ENCODE measurements at places on chromosomes 13 and 19.

DNA sequence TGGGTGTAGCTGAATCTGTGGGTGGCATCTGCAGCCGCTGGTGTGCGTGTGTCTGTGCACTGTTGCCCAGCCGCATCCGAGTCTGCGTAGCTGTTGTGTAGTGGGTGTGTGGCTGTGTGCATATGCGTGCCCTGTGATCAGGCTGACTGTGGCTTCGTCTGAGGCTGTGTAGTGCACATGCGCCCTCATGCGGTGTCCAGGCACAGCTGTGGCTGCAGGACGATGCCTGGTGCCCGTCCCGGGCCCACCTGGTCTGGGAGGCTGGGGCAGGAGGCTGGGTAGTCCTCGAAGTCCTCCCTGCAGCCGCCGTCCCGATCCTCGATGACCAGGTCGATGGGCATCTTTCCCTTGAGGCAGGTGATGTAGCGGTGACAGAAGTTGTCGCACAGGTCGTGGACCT, 4.9 kb downstream of the MEIS3 start:
- no peak for DNase-seq

- DNase-seq: no peak
Measured at GRCh38 chr13:42215578-42216421, 56.2 kb upstream of the AKAP11 start.

GRCh38 chr13:28358708-28359107, 136.2 kb downstream of the FLT1 start:
- no peak for DNase-seq

- no peak for DNase-seq
Measured at GRCh38 chr13:86085890-86086289, 286.7 kb upstream of the SLITRK6 start.

DNA sequence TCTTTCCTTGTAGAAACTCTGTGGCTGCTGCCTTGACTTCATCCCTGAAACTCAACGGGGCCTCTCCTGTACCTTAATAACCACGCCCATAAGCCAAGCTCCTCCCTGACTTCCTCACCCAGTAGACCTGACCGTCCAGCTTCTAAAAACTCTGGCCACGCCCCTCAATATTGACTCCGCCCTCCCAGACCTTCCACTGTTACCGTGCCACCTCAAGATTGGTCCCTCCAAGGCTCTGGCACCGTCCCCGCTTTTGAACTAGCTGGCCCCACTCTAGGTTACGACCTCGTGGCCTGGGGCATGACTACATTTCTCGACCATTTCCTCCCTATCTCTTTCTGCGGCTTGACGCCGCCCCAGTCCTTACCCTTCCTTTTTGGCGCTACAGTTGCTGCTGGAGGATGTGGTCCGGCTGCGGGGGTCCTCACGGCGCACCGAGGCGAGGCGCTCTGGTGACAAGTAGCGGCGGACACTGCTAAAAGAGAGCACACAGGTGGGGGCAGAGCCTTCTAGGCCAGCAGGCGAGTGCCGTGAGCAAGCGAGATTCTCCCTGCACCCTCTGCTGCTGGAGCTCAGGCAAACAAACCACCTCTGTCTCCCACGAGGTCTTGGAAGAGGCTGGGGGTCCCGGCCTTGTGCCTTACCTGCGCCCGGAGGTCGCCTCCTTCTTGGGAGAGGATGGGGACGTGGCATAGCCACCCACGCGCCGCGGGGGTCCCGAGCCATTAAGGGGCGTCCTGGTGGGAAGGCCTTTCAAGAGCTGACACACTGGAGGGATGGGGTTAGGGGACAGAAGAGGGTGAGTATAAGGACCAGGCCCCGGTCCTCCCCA, 2.3 kb upstream of the EML2 start:
- peak; percentile 65 for DNase-seq

GRCh38 chr13:109110159-109110558, 480.7 kb downstream of the MYO16 start:
- DNase-seq: no peak

DNA sequence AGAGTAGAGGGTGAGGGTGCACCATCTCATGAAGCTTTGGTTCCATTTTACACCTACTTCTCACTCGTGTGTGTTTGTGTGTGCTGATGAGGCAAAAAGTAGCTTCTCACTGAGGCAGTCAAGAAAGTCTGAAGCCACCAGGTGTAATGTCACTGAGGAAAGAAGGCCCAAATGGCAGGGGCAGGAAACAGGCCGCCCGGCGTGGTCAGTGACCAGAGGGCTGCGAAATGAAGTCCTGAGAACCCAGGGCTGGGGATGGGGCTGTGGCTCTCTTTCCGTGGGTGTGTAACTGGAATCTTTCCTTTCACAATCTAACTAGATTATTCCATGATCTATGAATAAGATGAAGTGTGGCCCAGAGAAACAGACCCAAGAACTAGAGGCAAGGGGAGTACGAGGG, 25.5 kb upstream of the TFDP1 start:
- DNase-seq: peak; percentile 35

DNA sequence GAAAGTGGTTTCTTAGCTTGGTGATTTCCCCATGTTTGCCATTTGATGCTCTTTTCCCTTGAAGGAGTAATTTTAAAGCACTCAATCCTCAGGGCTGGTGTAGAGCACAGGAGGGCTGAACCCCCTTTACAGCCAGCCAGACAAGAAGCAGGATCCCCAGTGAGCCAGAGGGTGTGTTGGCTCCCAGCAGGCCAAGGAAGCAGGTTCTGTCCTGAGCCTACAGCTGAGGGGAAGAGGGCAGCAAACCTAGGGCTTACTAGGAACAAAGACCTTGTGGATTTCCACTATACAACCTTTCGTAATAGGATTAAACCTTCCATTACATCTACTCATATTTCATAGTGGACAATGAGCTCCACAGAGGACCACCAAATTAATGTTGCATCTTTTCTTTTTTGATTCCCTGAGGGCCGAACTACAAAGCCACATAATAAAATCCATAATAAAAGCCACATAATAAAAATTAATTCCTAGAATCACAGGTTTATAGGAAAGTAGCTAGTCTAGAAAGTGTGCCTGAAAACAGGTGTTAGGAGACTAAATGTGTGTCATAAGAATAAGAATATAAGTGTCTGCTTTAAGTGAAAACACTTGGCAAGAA, 300.2 kb downstream of the DCLK1 start:
- no peak for DNase-seq

DNA sequence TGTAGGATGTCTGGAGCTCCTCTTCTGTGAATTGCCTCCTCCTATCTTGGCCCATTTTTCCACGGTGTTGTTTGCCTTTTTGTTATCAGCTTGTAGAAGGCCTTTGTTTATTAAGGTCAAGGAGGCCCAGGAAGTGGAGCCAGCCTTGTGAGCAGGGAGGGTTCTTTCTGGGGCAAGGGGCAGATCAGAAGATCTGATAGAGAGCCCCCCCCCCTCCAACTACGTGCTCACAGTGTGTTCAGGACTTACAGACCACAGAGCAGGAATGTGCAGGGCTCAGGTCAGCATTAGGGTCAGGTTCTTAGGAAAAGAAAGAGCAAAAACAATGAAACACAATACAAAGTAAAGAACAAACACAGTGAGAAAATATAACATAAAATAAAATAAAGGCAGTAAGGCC, 59.4 kb downstream of the CCNE1 start:
- DNase-seq: no peak

DNA sequence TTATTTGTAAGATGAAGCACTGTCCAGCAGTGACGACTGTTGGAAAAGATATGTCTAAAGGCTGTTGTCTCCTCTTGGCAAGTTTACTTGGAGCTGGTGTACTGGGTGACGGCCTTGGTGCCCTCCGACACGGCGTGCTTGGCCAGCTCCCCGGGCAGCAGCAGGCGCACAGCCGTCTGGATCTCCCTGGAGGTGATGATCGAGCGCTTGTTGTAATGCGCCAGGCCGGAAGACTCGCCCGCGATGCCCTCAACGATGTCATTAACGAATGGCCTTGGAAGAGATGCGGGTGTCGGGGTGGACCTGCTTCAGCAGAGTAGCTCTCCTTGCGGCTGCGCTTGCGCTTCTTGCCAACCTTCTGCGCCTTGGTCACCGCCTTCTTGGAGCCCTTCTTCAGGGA, 24.6 kb upstream of the ZDHHC20 start:
- no peak for DNase-seq

- DNase-seq: no peak
Measured at GRCh38 chr13:52827839-52828238, 20.6 kb downstream of the PCDH8 start.

GRCh38 chr19:33868788-33869412, 72.2 kb downstream of the KCTD15 start:
- DNase-seq: peak; percentile 70

GRCh38 chr13:101152184-101152583, 264.1 kb downstream of the NALCN start:
- DNase-seq: no peak

DNA sequence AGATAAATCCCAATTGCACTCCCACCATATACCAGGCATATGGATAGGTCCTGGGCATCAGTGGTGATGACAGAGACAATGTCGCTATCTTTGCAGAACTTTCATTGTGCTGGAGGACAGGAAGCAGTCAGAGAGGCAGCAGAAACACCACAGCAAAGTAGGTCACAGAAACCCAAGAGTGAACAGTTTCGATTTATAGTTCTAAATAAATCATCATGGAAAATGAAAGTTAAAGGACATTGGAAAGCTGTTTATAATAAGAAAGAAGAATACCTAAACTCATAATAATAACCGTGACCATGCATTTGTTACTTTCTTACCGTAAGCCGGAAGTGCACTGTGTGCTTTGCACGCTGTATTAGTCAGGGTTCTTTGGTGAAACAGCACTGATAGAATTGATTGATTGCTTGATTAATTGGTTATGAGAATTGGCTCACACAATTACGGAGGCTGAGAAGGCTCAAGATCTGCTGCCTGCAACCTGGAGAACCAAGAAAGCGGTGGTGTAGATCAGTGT, 38.9 kb downstream of the ALOX5AP start:
- DNase-seq: no peak

DNA sequence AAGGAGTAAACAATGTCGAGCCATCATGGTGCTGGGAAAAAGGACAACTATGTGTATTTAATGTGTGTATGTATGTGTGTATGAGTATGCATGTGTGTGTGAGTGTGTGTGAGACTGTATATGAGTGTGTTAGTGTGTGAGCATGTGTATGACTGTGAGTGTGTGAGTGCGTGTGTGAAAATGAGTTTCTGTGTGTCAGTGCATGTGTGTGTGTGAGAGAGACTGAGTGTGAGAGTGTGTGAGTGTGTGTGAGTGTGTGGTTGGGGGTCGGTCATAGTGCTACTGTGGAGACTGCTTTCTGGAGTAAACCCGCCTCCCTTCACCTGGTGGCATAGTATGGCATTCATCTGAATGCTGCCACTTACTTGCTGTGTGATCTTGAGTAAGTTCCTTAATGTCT, 567.4 kb downstream of the FGF9 start:
- DNase-seq: no peak

GRCh38 chr19:35332817-35333216, 3.8 kb downstream of the CD22 start:
- no peak for DNase-seq

DNA sequence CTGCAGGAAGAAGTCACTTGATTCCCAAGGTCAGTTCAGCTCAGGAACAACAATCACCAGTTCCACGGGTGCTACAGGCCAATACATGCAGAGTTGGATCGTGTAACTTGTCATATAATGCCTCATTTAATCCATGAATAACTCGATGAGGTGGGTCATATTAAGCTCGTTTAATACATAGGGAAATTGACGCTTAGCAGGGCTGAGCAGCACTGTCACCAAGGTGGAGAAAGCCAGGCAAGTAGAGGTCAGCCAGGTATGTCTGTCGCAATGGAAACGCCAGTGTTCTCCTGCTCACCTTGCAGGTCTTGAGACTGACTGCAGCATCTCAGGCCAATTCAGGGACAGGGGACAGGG, 52.3 kb downstream of the CCDC70 start:
- DNase-seq: no peak

GRCh38 chr13:76189882-76190519, 553.9 kb downstream of the LMO7 start:
- DNase-seq: no peak

- no peak for DNase-seq
Measured at GRCh38 chr19:36707134-36707533, 19.7 kb downstream of the ZNF567 start.

DNA sequence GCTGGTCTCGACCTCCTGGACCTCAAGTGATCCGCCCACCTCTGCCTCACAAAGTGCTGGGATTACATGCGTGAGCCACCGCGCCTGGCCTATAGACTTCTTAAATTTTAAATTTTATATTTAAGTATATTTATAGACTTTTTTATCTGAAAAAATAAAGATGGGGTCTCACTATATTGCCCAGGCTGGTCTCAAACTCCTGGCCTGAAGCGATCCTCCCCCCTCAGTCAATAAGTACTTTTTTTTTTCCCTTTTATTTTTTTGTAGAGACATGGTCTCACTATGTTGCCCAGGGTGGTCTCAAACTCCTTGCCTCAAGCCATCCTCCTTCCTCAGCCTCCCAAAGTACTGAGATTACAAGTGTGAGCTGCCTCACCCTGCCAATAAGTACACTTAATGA, 1.9 kb downstream of the SERTAD1 start:
- no peak for DNase-seq

DNA sequence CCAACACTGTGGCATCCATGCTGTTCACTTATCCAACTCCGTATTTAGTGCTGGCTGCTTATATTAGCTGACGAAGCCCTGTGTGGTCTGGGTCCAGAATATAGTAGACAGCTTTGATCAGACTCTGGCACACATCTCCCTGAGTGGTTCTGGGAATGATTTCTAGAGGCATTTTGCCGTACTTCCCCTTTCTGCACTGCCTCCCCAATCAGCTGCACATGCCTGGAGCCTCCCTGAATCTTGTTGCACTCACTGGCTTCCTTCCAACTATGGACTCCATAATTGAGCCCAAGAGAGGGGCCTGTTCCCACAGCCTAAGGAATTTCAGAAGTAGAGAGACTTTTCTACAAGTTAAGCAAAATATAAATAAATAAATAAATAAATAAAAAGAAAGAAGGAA, 30.4 kb upstream of the PCDH8 start:
- DNase-seq: peak; percentile 48

- DNase-seq: no peak
Measured at GRCh38 chr19:1425102-1425837, 12.9 kb upstream of the RPS15 start.

- no peak for DNase-seq
Measured at GRCh38 chr13:43046259-43046658, 22.9 kb downstream of the DNAJC15 start.

- DNase-seq: no peak
Measured at GRCh38 chr19:16087940-16088339, 11.6 kb downstream of the TPM4 start.

DNA sequence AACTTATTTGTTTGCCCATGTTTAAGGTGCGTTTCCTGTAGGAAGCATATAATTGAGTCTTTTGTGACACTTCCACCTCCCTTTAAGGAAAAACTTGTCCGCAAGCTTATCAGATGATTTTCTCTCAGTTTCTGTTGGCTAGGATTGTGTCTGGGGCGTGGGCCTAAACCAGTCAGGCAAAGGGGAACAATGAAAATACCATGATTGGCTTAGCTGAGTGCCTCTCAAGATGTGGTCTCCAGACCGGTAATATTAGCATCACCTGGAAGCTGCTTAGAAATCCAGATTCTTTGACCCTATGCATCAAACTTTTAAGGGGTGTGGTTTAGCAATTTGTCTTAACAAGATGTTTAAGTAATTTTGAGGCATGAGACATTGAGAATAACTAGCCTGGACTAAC, 20.0 kb downstream of the SLAIN1 start:
- no peak for DNase-seq

- no peak for DNase-seq
Measured at GRCh38 chr19:28710278-28710677, 502.7 kb downstream of the UQCRFS1 start.
